ENCODE measurements at places on chromosomes 3 and 15. TPM values are rescaled to one million over a fixed set of nuclear protein-coding genes. Genes with fewer than 3 reads are reported as not detected.

The SENP5 gene
- 38.6 TPM for total RNA-seq

The COPG1 gene
- 93.7 TPM for total RNA-seq

The SEC61A1 gene
- total RNA-seq: 118 TPM

The DPPA2 gene
- not detected for total RNA-seq

The TOPAZ1 gene
- total RNA-seq: not detected

The CPLX3 gene
- total RNA-seq: not detected

The KBTBD12 gene
- not detected for total RNA-seq

The GUCA1C gene
- total RNA-seq: not detected

The SLC12A8 gene
- 3.5 TPM for total RNA-seq

The CYP8B1 gene
- total RNA-seq: not detected

The TEX55 gene
- not detected for total RNA-seq

The CCR9 gene
- total RNA-seq: not detected

The B3GALNT1 gene
- total RNA-seq: 3.4 TPM

The GP9 gene
- not detected for total RNA-seq

The TRAT1 gene
- 2.4 TPM for total RNA-seq

DNA sequence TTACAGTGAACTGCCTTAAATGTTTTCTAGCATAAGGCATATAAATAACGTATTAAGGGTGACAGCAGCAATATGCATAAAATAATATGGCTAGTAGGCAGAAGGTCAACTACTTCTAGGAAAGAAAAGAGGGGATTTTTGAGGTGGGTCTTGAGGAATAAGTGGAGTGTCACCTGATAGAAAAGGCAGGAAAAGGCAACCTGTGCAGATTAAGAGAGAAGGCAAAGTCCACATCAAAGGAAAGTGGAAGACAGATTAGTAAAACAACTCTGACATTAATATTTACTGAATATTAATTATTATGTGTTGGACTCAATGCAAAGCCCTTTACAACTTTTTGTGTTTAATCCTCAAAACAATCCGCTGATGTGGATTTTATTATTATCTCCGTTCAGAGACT is 2.8 kb downstream of the THOC7 start:
- DNase-seq: no peak
- H3K27ac ChIP-seq: no peak overlapping the region
- H3K27me3 ChIP-seq: no peaks in the 10 kb centered on the region
- H3K4me3 ChIP-seq: no peak overlapping the region
- no peaks in the 10 kb centered on the region for H3K36me3 ChIP-seq

GRCh38 chr3:16173283-16174025 is 1.0 kb upstream of the GALNT15 start:
- H3K27me3 ChIP-seq: no peaks in the 10 kb centered on the region
- no peak for DNase-seq

- H3K27ac ChIP-seq: no peak overlapping the region
- no peak for DNase-seq
- no peaks in the 10 kb centered on the region for H3K36me3 ChIP-seq
- no peaks in the 10 kb centered on the region for H3K4me1 ChIP-seq
- H3K4me3 ChIP-seq: no peak overlapping the region
Observed at GRCh38 chr3:42459151-42459550, 43.3 kb upstream of the VIPR1 start.

DNA sequence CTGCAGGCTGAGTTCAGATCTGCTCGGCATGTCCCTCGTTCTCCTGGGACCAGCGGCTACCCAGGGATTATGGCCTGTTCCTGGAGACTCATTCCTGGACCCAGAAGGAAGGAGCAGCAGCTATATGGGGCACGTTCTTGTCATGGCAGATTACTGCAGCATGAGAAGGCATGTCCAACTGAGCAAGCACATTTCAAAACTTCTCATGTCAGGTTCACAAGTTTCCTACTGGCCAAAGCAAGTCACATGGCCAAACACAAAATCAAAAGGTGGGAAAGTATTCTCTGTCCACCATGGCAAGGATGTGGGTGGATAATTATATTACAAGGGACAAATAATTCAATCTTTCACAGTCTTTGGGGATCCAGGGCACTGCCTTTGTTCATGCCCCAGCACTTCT is 71.9 kb upstream of the C15orf39 start:
- no peak overlapping the region for H3K27ac ChIP-seq
- H3K27me3 ChIP-seq: no peaks in the 10 kb centered on the region
- peaks cover 6% of the 10 kb centered on the region for H3K4me1 ChIP-seq
- H3K4me3 ChIP-seq: no peak overlapping the region
- no peak for DNase-seq

DNA sequence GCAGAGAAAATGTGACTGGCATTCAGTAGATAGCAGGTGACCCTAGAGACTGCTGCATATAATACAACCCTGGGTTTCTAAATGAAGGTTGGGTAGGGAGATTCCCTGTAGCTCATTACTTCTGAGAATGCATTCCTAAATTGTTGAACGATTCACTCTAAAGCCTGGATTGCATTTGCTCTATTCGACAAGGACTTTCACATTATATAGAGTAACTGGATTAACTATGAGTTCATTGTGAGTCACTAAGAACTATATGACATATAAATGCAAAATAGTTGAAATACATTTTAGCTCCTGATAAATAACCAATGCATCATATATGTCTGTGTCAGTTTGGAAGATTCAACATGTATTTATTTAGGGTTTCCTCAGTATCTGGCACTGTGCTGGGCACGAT is 294.7 kb upstream of the CCDC54 start:
- no peak overlapping the region for H3K27ac ChIP-seq
- no peaks in the 10 kb centered on the region for H3K4me1 ChIP-seq
- H3K36me3 ChIP-seq: no peaks in the 10 kb centered on the region
- H3K27me3 ChIP-seq: no peaks in the 10 kb centered on the region
- H3K4me3 ChIP-seq: no peak overlapping the region

DNA sequence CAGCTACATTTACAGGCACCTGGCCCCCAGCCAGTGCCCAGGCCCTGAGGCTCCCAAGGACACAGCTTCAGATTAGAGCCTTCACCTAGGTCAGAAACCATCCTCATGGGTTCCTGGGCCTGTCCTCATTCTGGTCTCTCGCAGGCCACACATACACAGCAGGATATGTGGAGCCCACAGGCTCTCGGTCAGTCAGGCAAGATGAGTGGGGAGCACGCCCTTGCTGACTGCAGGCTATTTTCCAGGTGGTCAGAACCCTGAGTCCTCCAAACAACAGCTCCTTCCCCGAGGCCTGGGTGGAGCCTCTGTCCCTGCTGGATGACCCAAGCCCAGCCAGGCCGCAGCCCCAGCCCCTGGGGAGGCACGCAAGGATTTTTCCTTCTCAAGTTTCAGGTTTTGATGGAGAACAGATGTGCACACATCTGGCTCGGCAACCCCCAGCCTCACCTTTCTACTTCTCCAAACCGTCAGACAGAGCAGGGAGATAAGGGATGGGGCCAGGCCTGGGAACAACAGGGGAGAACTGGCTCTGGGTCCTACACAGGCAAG is 1.6 kb downstream of the STRA6 start:
- H3K27me3 ChIP-seq: peaks cover 7% of the 10 kb centered on the region
- no peak for DNase-seq
- H3K4me1 ChIP-seq: peaks cover 38% of the 10 kb centered on the region
- H3K27ac ChIP-seq: no peak overlapping the region

- DNase-seq: no peak
- peak overlapping the region; percentile 49 for H3K4me3 ChIP-seq
- H3K27ac ChIP-seq: peak overlapping the region; percentile 71
Observed at GRCh38 chr15:75178171-75178937, 23.3 kb upstream of the C15orf39 start.

- H3K4me3 ChIP-seq: no peak overlapping the region
- no peak overlapping the region for H3K27ac ChIP-seq
- H3K4me1 ChIP-seq: no peaks in the 10 kb centered on the region
Observed at GRCh38 chr15:55685286-55685685, 57.7 kb downstream of the PRTG start.

- no peaks in the 10 kb centered on the region for H3K4me1 ChIP-seq
- H3K36me3 ChIP-seq: no peaks in the 10 kb centered on the region
- no peaks in the 10 kb centered on the region for H3K27me3 ChIP-seq
- no peak overlapping the region for H3K4me3 ChIP-seq
Observed at GRCh38 chr3:168645180-168645579, 549.5 kb upstream of the GOLIM4 start.

GRCh38 chr15:76945494-76946093 is 14.0 kb downstream of the RCN2 start:
- H3K4me1 ChIP-seq: no peaks in the 10 kb centered on the region
- no peak overlapping the region for H3K4me3 ChIP-seq
- H3K36me3 ChIP-seq: peaks cover 37% of the 10 kb centered on the region
- DNase-seq: no peak

- H3K27ac ChIP-seq: peak overlapping the region; percentile 71
- H3K4me3 ChIP-seq: peak overlapping the region; percentile 2
- H3K4me1 ChIP-seq: peaks cover 87% of the 10 kb centered on the region
- no peaks in the 10 kb centered on the region for H3K27me3 ChIP-seq
Observed at GRCh38 chr15:74790080-74790916, 8.4 kb downstream of the CSK start.

- H3K4me3 ChIP-seq: no peak overlapping the region
- no peaks in the 10 kb centered on the region for H3K4me1 ChIP-seq
- no peaks in the 10 kb centered on the region for H3K27me3 ChIP-seq
- no peaks in the 10 kb centered on the region for H3K36me3 ChIP-seq
- H3K27ac ChIP-seq: no peak overlapping the region
- no peak for DNase-seq
Observed at GRCh38 chr3:155242342-155242741, 51.1 kb downstream of the STRIT1 start.

DNA sequence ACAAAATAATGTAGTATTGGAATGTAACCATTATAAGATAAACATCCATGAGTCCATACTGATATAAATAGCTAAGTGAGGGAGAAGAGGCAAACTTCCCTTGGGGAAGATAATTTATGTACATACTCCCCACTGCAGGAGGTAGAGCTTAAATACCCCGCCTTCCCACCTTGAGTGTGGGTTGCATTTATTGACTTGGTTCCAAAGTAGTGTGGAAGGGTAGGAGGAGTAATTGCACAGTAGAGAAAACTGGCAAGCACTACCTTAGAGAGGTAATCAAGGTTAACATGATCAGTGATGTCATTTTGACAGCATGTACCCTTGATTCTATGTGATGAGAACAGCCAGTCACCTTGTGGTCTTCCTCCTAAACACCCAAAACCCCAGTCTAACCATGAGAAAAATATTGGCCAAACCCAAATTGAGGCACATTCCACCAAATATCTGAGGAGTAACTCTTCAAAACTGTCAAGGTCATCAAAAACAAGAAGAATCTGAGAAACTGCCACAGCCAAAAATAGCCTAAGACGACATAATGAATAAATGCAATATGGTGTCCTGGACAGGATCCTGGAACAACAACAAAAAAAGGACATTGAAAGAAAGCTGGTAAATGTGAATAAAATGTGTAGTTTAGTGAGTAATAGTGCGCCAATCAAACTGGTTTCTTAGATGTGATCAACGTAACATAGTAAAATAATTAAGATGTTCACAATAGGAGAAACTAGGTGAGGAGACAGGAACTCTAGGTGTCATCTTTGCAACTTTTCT is 774 bp upstream of the CNOT10 start:
- H3K27ac ChIP-seq: peak overlapping the region; percentile 81
- no peak for DNase-seq
- peak overlapping the region; percentile 93 for H3K4me3 ChIP-seq
- no peaks in the 10 kb centered on the region for H3K27me3 ChIP-seq

DNA sequence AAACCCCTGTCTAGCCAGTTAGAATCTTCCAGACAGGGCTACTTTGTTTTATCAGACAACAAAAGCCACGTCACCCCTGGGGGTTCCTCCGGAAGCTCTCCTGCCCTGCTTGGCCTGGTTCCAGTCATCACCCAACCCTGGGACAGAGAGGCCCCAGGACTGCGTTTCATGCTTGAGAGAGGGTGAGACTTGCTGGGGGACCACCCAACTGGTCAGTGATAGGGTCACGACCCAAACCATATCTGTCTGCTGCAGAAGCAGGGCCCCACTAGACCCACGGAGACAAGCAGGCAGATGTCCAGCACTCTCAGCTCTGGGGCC is 1.2 kb downstream of the NT5DC2 start:
- H3K4me1 ChIP-seq: peaks cover 70% of the 10 kb centered on the region
- peaks cover 15% of the 10 kb centered on the region for H3K36me3 ChIP-seq
- H3K4me3 ChIP-seq: peak overlapping the region; percentile 75
- DNase-seq: peak; percentile 71

DNA sequence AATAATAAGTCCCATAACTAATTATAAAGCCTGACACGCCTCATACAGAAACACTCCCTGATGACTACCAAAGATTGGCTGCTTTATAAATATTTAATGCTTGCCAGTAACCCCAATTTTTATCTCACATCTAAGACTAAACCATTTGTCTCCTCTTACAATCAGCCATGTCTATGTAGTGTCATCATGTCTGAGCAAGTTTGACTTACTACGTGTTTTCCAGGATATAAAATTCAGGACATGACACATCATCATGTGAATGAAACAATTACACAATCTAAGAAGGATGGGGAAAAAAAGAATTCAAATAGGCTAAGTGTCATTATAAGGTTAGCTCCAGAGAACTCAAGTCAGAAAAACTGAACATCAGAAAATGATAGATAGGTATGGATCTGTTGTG is 208.7 kb downstream of the MECOM start:
- peaks cover 13% of the 10 kb centered on the region for H3K4me1 ChIP-seq
- H3K27ac ChIP-seq: no peak overlapping the region
- H3K36me3 ChIP-seq: no peaks in the 10 kb centered on the region

DNA sequence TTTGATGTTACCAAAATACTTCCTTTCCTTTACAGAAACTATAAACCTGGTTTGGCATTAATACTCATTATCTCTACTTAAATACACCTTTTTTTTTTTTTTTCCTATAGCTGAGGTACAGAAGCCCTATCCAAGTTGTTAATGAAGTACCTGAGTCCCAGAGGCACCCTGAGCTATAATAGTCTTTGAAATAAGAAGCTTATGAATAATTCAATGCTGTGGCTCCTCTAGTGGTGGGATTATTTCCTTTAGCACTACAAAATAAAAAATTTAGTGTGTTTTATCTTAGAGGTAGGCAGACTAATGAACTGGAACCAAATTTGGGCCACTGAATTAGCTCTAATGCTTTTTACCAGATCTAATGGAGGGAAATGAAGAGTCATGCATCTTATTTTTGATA is 611.9 kb downstream of the EDEM1 start:
- no peaks in the 10 kb centered on the region for H3K27me3 ChIP-seq
- no peak overlapping the region for H3K4me3 ChIP-seq

DNA sequence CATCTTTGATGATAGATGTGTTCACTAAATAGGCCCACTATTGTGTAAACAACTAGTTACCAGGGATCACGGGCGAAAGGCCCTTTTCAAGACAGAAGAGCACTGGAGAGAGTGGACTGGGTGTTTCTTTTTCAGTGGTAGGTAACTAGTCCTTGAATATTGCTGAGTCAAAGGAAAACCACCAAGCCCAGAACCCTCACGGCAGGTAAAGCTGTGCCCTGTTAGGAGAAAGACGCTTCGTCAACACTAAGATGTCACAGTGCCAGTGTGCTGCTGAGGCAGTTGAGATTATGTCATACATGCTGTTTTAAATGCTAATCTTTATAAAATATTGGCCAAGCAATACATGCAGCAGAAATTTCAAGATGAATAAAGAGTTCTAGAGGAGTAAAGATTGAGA is 578.6 kb downstream of the PYDC2 start:
- H3K36me3 ChIP-seq: no peaks in the 10 kb centered on the region
- H3K27ac ChIP-seq: no peak overlapping the region
- H3K4me3 ChIP-seq: no peak overlapping the region
- no peak for DNase-seq

- DNase-seq: no peak
- no peak overlapping the region for H3K4me3 ChIP-seq
- H3K4me1 ChIP-seq: no peaks in the 10 kb centered on the region
- H3K27ac ChIP-seq: no peak overlapping the region
- H3K36me3 ChIP-seq: no peaks in the 10 kb centered on the region
- no peaks in the 10 kb centered on the region for H3K27me3 ChIP-seq
Observed at GRCh38 chr15:63111481-63111880, 10.2 kb upstream of the LACTB start.

- H3K27me3 ChIP-seq: no peaks in the 10 kb centered on the region
Observed at GRCh38 chr3:54967731-54968161, 39.9 kb upstream of the LRTM1 start.
